ENCODE measurements at places on chromosomes 7 and 10.

- DNase-seq, result no peak
These were observed 191.3 kb upstream of the ADARB2 start for GRCh38 chr10:1928606-1929005.

DNA sequence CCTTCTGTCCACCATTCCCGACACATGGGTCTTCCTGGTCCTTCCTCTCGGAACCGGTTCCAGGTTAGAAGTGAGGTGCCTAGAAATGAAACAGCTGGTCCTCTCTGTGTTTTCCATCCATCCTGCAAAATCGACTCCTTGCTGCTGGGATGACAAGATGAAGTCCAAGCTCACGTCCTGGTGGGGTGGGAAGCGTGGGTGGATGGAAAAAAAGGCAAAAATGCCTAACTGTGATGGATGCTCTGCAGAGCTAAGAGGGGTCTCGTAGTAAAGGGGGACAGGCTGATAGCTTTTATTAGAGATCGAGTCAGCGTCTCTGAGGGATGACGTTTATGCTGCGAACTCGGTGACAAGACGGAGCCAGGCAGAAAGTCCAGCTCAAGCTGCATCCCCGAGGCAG, 14.1 kb downstream of the CALML5 start:
- no peak for DNase-seq

DNA sequence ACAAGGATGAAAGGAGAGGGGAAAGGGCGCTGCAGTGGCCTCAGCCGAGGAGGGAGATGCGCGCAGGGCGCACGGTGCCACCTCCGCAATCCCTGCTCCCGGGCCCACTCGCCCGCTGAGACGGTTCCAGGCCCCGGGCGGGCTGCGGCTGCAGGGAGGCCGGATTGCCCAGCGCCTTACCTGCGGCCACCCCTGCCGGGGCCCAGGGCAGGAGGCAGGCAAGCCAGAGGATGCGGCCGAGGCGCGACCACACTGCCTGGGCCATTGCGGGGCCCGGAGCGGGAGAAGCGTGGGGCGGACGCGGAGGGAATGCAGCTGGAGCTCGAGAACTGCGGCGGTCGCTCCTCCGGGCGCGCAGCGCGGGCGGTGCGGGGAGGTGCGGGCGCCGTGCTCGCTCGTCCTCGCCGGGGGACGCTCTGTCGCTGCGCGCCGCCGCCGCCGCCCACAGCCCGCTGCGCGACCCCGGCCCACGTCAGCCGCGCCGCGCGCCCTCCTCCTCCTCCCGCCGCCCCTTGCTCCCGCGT, at the start of gene TMEM130:
Gene TMEM130, minus strand, starts transcription at position 418 of the 524 bp plus-strand sequence. Its CDS starts 153 bp downstream, at position 265.
- no peak for DNase-seq

DNA sequence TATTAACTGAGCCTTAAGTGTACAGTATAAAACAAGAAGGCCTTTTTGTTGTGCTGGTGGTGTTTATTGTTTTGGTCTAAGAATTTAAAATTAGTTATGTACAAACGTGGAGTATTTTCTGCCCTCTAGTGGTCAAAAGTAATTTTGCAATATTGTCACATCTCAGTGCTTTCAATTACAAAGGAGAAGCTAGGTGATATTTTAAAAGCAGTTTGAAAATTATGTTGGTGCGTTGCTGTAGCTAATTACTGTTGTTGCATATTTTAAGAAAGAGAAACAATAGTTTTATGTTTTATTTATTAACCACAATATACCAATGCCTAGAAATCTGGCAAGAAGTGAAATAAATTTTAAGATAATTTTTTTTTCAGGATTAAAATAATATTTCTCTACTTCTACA, 11.4 kb downstream of the NPVF start:
- no peak for DNase-seq

GRCh38 chr7:143882604-143883078, 19.3 kb downstream of the TCAF1 start:
- no peak for DNase-seq

GRCh38 chr10:84204122-84204521, 9.8 kb downstream of the CDHR1 start:
- no peak for DNase-seq

DNA sequence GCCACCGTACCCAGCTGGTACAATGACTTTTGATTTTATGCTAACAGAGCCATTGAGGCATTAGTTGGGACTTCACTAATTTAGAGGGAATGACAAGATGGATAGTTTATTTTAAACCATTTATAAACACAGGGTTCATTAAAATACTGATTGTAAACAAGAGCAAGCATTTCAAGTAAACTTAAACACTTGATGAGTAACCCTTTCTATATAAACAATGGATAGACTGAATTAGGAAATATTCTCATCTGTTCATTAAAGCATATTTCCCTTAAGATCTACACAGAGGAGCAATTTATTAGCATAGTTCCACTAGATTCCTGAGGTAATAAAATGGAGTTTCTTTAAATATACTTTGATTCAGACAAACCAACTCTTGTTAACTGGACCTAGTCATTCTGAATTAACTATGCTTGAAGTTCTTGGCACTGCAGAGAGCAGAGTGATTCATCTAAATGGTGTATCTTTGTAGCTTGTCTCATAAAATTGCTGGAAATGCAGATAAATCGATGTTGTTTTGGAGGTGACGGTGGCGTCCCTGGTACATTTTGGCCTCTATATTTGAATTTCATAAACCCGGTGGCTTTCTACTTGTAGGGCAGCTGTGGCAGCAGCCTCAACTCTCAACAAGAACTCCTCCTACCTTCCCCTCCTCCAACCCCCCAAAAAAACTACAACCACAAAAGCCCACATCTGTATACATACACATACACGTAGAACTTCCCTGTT, 15.4 kb upstream of the VDAC2 start:
- DNase-seq, result no peak

- DNase-seq, result no peak
These were observed 207.2 kb upstream of the SVIL start for GRCh38 chr10:29841724-29842649.

DNA sequence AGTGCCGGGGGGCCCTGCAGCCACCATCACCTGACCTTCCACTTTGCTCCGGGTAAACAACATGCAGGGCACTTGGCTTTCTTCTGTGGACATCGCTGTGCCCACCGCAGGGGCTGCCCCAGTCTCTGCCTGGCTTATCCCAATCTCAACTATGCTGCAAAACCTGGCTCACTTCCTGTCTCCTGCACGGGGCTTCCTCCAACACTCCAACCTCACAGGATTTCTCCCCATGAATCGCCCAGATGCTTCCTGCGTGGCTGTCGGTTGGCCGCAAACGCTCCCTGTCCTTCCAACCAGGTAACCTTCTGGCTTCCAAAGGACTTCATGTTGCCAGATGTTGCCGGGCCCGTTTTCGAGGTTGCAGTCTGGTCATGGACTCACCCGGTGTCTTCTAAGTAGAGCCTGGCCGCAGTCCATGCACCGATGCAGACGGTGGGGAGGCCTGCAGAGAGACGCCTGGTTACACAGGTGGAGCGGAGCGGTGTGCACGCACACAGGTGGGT, 109.0 kb downstream of the VIPR2 start:
- DNase-seq, result no peak

DNA sequence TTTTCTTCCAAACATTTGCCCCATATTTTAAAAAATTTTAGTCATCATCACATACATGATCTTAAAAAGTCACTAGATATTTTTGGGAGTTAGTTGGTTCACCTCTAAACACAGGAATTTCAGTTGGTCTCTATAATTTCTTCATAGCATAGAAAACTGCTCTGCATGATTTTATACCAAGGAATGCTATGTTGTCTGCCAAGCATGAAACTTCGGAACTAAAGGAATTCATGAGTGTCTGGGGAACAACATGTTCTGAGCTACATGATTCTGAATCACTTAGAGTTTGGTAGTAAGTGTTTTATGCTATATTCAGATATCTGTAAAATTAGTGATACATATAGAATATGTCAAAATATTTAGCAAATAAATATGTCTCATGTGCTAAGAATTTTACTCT, 957.8 kb downstream of the GATA3 start:
- no peak for DNase-seq

DNA sequence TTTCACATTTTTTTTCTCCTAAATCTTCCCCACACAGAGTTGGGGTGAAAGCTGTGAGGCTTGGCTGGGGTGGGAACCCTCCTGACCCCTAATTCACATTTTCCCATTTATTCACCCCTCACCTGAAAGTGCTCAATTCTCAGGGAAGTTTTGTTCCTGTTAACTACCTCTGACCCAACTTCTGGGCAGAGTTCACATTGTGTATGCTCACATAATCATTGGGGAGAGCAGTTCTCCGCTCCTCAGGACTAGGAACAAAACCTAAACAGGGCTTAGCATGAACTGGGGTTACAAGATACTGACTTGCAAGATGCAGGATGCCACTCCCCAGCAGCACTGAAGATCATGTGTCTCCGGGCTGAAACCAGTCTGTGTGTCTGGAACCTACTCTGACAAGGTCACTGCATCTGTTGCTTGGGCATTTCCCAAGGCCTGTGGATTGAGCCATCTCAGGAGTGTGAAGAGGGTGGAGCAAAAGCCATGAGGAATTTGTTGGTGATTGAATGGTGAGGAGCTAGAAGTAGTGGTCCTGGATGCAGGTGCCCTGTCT, 258.1 kb upstream of the IGFBP3 start:
- DNase-seq, result no peak

DNA sequence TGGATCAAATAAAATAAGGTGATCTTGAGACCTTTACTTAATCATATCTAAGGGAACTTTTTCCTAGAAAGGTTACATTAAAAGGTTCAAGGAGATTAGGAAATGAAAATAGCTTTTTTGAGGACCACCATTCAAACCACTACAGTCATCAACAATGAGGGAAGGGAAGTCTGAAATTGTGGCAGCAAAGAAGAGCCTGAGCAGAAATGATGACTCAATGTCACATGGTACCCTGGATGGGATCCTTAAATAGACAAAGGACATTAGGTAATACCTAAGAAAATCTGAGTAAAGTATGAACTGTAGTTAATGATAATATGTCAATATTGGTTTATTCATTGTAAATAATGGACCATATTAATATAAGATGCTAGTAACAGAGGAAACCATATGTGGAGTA, 236.0 kb downstream of the SEMA3D start:
- no peak for DNase-seq

DNA sequence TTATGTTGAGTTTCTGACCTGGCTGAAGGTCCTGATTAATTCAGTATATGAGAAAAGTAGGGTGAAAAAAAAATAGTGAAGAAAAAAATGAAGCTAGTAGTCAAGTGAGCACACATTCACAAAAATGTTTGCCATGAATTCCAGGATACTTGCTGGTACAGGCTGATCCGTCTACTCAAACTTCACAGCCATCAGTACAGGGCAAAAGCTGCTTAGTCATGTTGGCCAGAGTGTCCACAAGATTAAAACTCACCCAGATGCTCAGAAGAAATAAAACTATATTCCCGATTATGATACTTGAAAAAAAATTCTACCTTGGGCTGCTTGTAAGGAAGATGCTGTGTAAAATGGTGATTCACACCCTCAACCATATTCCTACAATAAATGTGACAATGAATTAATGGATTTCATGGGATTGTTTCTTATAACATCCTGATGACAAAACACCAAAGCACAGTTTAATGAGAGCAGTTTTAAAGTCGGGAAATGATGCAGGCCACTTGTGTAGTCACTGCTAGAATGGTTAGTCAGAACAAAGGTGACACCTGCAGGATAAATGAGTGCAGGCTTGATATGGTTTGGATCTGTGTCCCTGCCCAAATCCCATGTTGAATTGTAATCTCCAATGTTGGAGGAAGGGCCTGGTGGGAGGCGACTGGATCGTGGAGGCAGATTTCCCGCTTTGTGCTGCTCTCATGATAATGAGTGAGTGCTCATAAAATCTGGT, 49.2 kb upstream of the ANKRD1 start:
- no peak for DNase-seq

DNA sequence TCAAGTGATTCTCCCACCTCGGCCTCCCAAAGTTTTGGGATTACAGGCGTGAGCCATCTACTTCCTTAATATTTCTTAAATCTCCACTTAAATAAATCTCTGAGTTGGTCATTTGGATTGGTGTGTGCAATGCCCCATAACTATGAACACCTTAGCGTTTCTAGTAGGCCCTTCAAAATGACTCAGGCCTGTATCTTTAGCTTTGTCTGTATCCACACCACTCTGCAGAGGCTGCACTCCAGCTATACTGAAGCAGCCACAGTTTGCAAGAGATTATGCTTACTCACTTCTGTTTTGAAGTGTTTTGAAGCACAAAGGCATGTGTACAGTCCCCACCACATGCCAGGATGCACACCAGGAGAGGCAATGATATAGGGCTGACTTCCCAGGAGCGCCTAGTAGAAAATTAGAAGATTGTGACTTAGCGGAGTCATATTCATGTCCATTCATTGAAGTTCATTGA, 2.4 kb upstream of the ST7 start:
- DNase-seq, result no peak

- no peak for DNase-seq
These were observed 237.1 kb upstream of the NRP1 start for GRCh38 chr10:33571616-33572015.

DNA sequence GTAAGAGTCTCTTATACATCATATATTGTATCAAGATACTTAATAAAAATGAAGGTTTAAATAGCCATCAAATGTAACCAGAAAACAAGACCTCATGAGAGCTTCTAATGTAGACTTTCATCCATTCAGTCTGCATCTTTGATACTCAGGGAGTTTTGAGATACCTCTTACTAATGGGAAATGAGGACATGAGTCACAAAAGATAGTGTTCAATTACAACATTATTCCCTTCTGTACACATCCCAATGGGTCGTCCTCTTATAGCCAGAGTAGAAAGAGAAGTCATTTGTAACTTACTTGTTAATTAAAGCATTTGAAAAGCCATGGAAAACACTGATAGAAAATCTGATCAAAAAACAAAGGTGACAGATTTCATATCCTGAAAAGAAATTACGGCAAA, 19.4 kb downstream of the SHTN1 start:
- no peak for DNase-seq

DNA sequence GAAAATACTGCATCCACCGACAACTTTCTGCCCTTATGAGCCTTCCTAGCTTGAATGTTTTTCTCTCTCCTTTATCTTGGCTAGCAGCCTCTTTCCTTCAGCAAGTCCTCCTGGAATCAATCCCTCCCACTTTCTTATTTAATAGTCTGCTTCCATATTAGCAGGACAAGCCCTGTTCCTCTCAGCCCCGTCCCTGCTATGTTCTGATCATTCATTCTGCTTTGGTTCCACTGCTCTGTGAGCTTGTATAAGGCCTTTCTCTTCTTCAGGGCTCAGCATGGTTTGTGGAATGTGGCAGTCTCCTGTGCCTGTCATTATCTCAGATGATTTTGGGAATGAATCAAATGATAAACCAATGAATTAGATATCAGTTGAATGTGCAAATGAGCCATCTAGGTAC, 420.1 kb downstream of the DPP6 start:
- no peak for DNase-seq

GRCh38 chr10:69439813-69440506, 11.3 kb upstream of the TSPAN15 start:
- no peak for DNase-seq

GRCh38 chr7:16774986-16775385, 21.4 kb downstream of the TSPAN13 start:
- no peak for DNase-seq

GRCh38 chr10:97174276-97174775, 11.4 kb downstream of the SLIT1 start:
- no peak for DNase-seq

All from activated CD4-positive, alpha-beta T cell treated with anti-CD3 and anti-CD28 coated beads, Interleukin-2, amount 10 ng/mL, durations not matched to agents 24 days and 14 days (primary cell).